ENCODE measurements at places on chromosomes 7 and 10.

DNA sequence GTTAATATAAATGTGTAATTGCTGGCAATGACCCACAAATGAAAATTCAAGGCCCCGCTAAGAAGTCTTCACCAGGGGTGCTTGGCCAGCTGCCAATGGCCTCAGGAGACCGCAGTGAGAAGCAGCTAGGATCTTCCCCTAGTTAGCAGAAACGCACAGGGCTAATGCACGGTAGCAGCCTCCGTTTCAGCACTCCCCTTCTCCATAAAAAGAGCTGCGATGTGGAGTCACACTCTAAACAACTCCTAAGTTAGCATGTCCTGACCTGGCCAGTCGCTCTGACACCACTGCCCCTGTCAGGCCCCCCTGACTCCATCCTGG is 139.0 kb downstream of the SEPTIN14 start:
- no peak for DNase-seq

DNA sequence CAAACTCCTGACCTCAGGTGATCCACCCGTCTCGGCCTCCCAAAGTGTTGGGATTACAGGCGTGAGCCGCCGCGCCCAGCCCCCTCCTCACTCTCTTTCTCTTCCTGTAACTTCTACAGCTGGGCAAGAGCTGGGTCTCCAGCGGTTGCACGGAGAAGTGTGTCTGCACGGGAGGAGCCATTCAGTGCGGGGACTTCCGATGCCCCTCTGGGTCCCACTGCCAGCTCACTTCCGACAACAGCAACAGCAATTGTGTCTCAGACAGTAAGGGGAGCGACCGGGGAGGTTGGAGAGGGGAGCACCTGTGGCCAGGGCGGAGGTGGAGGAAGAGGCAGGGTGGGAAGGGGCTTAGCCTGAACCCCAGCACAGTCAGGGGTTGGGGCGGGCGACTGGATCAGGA is 41.4 kb downstream of the EPHB4 start:
- DNase-seq: no peak

DNA sequence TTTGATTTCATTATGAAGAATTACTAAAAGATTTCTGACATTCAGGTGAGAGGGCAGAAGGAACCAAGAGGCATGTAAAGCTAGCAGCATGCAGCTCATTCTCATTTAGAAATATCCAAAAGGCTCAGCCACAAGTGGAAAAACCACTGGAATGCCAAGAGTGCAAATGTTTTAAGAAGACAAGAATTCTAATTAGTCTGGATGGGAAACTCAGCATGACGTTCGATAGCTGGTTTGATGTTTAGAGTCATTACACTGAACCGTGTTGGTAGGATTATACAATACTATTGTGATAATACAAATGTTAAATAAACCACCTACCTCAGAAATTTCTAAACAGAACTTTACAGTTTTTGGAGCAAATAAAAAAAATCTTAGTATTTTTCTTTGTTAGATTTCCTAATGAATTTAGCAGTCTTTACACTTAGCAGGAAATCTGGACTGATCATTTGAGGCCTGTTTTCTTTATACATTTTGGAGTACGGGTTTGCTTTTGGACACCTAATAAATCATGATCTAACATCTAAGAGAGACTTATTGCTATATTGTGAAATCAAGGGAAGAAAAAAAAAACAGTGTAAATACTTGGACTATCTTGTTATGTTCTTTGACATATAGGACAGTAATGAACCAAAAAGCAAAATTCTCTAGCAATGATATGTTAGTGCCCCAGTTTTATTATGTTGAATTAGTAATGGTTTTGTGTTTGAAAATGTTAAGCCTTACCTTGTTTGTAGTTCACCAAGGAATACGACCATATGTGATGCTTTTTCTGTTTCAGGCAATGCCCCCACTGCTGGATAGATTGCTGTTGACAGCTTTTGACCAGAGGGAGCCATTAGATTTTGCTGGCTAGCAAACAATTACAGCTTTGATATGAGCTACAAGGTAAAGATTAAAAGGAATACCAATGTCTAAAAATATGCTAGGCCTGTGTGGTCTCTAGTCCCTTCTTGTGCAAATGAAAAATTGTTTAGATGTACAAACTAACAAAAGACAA is 354.1 kb upstream of the SEMA3A start:
- DNase-seq: no peak

- no peak for DNase-seq
These were observed 525.0 kb upstream of the SEMA3D start for GRCh38 chr7:85711894-85712293.

GRCh38 chr7:79420464-79420863 is 33.0 kb downstream of the MAGI2 start:
- DNase-seq: no peak

DNA sequence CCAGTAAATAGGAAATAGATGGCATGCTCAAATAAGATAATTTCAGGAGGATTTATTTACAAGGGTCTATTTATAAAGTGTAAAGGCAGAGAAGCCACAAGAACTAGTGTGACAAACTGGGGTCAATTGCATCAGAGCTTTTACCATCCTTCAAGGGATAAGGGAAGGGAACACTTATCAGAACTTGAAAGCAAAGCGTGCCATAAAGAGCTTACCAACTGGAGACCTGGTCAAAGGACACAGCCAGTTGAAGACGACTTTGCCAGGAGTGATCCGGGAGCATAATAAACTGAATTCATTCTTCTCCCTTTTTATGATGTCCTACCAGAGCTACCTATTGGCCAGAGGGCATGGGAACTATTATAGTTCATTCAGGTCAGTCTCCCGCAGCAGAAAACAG is 3.2 kb upstream of the PPP1R3A start:
- no peak for DNase-seq

DNA sequence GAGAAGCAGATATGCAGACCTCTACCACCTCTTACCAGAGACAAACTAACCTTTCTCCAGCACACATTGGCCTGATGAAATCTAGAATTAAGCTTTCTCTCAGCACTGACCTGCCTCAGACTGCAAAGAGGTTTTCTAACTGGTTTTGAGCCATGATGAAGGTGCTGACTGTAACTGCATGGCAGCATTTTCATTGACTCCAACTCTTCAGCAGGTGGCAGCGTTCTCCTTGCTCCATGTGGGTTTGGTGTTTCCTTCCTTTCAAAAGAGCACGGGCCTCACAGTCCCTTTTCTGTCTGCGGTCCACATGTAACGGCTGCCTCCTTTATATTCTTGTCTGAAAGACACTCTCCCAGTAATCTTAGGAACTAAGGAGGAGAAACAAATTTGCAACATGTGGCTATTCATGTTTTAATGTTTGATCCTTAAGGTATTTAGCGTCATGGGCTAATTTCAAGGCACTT is 12.6 kb downstream of the KLLN start:
- DNase-seq: peak; percentile 42

DNA sequence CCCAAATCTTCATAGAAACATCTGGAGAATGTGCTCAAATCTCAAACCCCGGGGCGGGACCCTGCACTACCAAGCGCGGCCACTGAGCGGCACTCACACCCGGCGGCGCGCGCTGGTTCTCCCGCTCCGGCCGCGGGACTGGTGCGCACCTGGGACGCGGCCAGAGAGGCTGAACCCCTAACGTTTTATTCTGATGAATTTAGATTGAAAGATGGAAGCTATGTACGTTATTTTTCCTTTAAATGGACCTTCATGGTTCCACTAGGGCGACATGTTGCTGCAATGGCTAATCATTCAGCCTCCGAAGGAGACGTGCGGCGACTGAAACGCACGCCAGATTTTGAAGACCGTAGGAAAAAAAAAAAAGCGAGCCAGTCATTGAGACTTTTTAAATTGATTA is 107.0 kb upstream of the INSIG1 start:
- DNase-seq: no peak

DNA sequence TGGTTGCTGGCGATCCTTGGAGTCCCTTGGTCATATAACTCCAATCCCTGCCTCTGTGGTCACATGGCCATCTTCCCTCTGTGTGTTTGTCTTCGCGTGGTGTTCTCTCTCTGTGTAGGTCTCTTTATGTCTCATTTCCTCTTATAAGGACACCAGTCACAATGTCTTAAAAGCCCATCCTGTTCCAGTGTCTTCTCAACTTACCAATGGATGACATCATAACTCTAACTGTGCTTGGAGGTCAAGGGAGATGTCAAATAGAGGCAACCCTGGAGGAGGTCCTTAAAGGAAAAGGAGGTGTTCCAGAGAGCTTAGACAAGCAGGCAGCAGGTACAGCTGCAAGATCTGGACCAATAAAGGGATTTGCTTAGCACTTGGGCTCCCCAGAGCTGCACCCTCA is 143.0 kb downstream of the BUB3 start:
- no peak for DNase-seq

GRCh38 chr10:19577807-19578206 is 238.4 kb upstream of the PLXDC2 start:
- no peak for DNase-seq

GRCh38 chr7:132066761-132067171 is 509.5 kb downstream of the PLXNA4 start:
- no peak for DNase-seq

- no peak for DNase-seq
These were observed 664 bp downstream of the FMC1 start for GRCh38 chr7:139341776-139342226.

DNA sequence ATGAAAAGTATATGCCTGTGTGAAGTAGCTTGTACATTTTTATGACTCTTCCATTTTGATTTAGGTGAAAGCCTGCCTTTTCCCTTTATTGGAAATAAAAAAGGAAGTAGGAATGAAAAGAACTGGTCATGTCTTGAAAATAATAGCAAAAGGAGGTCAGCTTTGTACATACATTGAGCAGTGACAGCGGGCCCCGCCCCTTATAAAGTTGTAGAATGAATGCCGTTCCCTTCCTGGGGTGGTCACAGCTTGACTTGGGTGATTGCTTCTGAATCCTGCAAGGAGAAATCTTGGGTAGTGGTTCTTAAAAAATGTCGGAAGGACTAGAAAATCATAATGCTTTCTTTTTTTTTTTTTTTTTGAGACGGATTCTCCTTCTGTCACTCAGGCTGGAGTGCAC is 31.7 kb downstream of the CAMK1D start:
- DNase-seq: no peak

DNA sequence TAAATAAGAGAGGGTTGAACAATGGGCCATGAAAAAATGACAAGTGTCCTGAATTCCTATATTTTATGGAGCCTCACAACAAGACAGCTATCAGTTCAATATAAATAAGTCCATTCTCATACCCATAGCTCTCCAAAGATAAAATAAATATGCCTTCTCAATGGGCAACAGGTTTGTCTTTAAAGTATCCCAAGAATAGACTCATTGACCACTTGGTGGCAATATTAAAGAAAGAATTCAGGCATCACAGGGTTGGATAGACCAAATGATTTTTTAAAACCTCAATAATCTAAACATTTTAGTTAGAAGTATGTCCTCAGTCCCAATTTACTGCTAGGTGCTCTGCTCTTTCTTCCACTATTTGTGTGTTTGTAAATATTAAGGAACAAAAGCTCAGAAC is 165.1 kb upstream of the WNT16 start:
- no peak for DNase-seq

DNA sequence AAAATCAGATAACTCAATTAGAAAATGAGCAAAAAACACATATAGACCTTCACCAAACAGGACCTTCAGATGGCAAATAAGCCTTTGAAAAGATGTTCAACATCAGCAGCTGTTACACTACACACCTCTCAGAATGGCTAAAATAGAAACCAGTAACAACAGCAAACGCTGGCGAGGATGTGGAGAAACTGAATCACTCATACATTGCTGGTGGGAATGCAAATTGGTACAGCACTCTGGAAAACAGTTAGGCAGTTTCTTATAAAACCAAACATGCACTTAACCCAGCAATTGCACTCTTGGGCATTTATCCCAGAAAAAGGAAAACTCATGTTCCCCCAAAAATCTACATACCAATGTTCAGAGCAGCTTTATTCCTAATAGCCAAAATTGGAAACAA is 37.7 kb upstream of the SMARCD3 start:
- no peak for DNase-seq

GRCh38 chr10:124497196-124497881 is 35.7 kb downstream of the LHPP start:
- DNase-seq: no peak

- no peak for DNase-seq
These were observed 2.0 kb upstream of the PLPP4 start for GRCh38 chr10:120455004-120455403.

- no peak for DNase-seq
These were observed 56.9 kb downstream of the SORBS1 start for GRCh38 chr10:95504246-95504691.

DNA sequence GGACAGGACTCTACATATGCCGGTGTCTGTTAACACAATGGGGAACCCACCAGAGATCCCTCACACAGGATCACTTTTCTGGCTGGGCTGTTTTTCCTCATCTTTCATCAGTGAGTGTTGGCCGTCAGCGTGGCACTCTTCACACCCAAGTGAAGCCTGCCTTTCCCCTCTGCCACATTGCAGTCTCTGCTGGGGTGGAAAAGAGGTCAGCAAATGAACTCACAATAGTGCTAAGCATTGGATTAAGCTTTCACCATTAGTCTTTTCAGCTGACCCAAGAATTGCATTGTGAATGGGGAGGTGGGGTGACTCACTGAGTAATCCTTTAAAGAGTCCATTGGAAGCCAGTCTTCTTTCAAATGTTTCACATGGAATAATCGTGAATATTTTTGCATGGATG is 143.0 kb downstream of the KIAA1217 start:
- DNase-seq: no peak

DNA sequence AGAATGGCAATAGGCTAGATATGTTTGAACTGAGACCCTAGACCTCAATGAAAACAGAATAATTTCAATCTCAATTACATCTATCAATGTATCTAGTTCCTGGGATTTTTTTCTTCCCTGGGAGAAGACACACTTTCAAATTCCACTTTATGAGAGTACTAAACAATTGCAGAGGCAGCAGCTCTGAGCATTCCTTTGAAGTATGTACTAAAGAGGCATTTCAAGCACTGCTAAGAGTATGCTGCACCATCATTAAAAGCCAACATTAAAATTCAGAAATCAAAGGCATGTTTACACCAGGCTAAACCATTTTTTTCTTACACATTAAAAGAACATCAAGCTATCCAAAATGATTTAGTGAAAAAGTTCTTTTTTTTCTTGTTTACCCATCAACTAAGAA is 297.9 kb upstream of the CACNA2D1 start:
- no peak for DNase-seq

DNA sequence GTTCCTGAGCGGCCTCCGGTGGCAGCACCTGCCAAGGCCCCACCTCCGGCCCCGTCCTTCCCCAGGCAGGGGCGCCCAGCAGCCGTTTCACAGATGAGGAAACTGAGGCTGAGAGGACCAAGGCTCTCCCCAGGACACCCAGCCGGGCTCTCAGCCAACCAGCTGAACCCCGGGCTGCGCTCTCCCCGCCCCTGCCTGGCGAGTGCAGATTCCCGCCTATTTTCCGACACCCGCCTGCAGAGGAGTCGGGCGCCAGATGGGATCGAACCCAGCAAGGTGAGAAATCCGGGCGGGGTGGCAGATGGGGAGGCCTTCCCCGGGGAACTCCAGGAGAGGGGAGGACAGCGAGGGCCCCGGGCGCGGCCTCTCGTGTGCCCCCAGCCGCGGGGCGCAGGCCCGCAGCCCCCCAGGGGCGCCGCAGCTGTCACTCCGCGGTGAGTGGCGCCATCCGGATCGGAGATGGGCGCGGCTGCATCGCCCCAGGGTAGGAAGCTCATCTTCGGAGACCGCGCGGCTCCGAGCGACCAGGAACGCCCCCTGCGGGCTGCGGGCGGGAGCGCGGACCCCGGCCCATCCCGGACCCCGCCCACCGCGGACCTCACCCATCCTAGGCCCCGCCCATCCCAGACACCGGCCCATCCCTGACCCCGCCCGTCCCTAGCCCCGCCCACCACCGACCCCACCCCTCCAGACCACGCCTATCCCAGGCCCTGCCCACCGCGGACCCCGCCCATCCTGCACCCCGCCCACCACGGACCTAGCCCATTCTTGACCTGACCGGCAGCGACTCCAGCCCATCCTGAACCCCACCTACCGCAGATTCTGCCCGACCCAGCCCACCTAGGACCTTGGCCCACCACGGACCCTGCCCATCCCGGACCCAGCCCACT is 90.3 kb downstream of the MICALL2 start:
- DNase-seq: peak; percentile 87
